Epithelial cell of esophagus (primary cell): ENCODE measurements at places on chromosomes 2 and 18.

DNA sequence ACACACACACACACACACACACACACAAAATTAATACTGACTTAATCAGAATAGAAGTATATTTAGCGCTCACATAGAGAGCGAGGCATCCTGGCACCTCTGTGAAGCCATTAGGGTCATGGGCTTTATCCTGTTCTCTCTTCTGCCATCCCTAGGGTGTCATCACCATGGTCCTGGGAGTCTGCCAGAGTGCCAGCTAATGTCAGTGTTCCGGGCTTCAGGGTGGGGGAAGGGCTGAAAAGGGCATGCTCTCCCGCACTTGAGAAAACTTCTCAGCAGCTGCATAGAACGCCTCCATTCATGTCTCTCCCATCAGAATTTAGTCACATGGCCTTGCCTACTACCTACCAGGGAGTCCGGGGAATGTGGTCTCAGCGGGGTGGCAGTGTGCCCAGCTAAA, 19.7 kb upstream of the DYNC2LI1 start:
- no peak for DNase-seq

DNA sequence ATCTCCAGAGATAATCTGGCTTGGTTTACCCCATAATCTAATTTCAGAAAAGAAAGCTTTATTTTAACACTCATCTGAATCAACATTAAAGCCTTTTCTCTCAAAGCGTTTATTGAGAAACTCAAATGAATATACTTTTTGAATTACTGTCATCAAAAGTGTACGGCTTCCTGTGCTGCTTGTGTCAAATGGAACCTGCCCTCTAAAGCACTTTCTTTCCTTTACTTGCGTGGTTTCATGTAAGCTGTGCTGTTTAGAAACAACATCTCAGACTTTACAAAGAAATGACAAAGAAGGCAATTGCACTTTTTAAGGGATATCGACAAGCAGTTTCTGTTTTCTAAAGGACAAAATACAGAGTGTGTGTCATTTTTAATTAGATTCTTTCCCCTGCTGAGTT, 35.1 kb downstream of the CYBRD1 start:
- no peak for DNase-seq

GRCh38 chr2:210169516-210170195, 1.6 kb downstream of the KANSL1L start:
- peak; percentile 77 for DNase-seq

- peak; percentile 64 for DNase-seq
These were observed 180.9 kb downstream of the PDE1A start for GRCh38 chr2:182245963-182246362.

DNA sequence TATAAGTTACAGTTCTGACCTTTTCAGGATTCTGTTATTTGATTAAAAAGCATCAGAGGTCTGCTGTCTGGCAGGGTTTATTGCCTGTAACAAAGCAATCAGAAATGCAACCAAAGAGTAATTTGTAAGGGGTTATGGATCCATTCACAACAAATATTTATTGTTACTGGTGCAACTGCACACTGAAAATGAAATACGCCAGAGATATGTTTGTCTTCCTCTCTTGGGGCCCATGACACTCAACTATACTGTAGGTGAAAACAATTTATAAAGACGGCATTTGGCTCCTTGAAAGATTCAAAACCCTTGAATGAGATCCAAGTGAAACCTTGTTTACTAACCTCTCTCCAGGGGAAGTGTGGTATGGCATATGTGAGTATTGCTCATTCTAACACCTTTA, 452.2 kb downstream of the MBD2 start:
- no peak for DNase-seq

- peak; percentile 43 for DNase-seq
These were observed 78.0 kb upstream of the TANC1 start for GRCh38 chr2:158890296-158890905.

DNA sequence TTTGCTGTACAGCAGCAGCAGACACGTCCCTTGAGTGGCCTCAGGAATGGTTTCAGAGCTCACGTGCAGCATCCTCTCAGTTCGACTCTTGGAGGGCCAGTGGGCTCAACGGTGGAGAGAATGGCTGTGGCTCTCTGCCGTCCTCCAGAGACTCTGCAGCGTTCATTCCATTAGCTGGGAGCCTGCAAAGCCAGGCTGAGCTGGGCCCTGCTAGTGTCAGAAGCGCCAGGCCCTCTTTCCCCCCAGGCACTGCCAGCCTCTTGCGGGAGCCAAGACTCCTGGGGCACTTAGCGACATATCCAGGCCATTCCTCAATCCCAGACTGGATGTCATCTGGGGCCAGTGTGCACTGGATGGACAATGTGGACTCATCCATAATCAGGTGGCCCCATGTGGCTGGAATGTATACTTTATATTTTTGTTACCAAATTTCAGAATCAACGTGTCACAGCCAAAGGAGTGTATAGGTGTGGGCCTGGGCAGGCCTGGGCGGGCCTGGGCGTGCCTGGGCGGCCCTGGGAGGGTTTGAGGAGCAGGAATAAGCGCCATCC, 125.1 kb upstream of the EPAS1 start:
- peak; percentile 96 for DNase-seq

DNA sequence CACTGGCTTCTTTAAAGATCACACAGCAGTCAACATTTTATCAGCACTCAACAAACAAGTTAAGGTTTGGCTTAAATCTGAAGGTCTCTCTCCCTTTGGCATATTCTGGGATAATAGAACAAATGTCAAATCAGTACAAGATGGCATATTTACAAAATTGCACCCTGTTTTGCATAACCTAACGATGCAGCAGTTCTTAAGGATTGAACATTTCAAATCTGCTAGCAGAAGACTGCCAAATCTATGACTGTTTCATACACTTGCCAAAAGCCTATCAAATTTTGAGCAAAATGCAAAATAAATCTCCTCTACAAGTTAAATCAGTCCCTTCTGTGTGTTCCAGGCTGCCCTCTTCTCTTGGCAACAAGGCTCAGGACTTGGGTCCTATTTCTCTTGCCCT, 73.6 kb downstream of the DPP4 start:
- no peak for DNase-seq

GRCh38 chr2:42558827-42559226, 9.6 kb upstream of the MTA3 start:
- peak; percentile 33 for DNase-seq

- DNase-seq = peak; percentile 80
These were observed at the start of gene ARL4C for GRCh38 chr2:234496835-234497593. ARL4C (minus strand) TSS chr2:234497081; CDS start chr2:234496586, 495 bp downstream.

GRCh38 chr18:73597832-73598615, 549.6 kb downstream of the FBXO15 start:
- peak; percentile 24 for DNase-seq

DNA sequence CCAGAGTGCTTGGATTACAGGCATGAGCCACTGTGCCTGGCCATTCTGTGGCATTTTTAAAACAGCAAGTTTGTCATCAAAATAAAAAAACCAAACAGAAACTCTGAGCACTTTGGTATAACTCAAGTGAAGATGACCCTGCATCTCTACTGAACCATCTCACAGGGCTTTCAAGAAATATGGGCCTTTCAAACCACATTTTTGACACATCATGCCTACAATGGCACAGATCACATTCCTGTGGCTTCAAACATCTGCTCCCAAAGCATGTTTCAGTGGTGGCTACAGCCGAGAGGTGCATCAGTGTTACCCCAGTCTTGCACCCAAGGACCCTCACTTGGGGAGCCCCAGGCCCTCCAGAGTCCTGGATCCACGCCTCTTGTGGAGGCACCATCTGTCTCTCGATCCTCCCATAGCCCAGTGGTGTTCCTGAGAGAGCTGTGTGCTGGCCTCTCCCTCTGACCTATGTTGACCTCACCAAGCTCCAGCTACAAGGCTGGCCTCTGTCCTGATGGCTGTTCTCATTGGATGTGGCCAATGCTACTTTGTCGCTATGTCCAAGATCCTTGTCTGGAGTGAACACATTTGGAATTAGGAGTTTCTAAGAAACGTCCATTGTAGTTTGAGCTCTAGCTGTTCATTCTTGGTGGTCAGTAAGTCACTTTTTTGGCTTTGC, 55.2 kb upstream of the RALBP1 start:
- no peak for DNase-seq

GRCh38 chr2:3450385-3451010, 68.8 kb downstream of the ADI1 start:
- DNase-seq = no peak

DNA sequence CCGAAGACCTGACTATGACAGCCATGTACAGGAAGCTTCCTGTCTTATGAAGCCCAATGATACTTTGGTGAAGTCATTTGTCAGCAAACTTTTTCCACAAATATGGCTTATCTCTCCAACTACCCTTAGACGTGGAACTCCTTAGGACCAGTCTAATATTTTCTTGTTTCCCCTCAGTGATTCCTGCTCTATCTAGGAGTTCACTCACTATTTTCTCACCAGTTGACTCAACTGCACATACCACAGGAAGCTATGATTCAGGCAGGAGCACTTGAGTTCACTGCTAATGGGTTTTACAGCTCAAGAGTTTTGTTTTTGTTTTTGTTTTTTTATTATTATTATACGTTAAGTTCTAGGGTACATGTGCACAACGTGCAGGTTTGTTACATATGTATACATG, 109.3 kb downstream of the ANTXR1 start:
- DNase-seq = peak; percentile 76

DNA sequence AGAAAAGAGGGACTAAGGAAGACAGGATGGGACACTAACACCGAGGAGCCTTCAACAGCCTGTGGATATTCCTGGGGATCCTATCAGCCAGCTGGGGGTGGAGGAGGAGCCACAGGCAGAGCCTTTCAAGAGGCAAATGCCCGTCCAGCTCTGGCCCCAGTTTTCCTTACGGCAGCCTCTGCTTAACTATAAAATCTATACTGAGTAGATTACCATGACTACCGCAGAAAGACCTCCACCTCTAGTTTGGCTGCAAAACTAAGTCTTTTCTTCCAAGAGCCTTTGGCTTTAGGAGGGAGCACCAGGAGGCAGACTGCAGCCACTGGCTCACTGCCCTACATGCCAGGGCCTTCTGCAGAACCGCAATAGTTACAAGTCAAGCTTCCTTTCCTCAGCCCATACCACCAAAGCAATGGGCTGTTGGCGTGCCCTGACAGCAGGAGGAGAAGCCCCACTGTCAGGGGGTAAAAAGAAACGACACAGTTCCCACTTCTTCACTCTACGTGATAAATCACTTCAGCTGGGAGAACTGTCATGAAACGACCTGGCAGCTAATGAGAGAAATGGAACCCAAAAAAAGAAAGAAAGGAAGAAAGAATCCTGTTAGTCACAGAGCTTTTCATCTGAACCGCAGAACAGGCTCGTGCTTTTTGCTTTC, 25.1 kb upstream of the CREB1 start:
- DNase-seq = peak; percentile 34

DNA sequence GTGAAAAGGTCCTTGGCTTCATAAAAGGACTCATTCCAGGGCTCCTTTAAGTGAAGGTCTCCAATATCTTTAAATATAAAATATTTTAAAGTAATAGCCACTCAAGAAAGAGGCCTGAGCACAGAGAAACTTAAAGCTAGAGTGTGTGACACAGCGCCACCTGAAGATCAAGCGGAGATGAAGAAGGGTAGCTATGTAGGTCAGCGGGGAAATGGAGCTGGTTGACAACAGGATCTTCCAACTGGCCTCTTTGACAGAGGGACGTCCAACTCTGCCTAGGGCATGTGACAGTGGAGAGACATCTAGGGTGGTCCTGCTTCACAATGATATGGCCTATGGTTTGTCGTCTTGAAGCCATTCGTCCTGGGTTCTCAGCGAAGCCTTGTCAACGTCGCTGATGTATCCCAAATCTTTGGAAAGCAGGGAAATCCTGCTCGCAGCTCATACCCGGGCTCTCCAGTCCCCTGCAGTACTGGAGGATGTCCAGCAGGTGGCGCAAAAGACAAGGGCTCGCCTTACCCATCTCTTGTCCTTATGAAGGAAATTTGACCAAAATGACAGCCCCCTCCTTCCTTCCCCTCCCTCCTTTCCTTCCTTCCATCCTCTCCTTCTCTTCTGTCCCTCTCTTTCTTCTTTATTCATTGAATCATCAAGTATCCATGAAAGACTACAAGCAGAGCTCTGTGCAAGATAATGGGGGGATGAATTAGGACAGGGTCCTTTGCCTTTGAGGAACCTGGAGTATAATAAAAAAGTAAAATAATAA, 59.6 kb downstream of the LONRF2 start:
- DNase-seq = peak; percentile 51

- peak; percentile 62 for DNase-seq
These were observed 506 bp downstream of the BMPR2 start for GRCh38 chr2:202376460-202377206.

DNA sequence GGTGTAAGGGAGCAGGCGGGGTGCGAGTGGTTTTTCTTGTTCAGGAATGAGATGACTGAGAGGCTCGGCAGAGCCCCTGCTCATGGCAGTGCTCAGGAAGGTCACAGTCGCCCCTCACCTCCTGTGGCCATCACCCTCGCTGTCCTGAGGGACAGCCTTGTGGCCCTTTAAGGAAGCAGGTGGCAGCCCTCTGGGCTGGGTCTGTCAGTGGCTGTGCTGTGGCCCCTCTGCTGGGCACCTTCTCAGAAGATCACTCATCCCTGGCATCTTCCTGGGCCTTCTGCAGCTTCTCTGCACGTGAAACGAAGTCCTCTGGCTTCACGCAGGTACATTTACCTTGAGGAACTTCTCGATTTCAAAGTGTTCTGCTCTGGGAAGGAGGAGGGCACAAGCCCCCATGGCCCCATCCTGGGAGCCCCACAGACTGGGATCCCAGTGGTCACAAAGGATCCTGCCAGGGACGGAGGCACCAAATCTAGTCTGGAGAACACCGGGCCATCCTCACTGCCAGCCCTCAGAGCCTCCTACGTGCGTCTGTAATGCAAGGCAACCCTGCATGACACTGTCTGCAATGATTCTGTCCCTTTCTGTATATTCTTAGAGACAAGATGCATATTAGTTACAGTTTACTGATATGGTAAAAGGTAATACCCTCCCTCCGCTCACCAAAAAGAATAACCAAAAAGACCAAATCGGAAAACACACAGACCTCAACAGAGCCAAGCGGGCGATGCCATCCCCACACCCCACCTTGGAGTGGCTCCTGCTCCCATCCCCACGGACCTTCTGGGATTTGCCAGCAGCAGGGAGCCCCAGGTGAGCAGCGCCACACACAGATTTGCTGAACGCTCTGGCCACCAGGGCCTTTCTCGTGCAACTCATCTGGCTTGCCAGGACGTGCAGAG, 25.9 kb upstream of the FAHD2A start:
- DNase-seq = no peak

DNA sequence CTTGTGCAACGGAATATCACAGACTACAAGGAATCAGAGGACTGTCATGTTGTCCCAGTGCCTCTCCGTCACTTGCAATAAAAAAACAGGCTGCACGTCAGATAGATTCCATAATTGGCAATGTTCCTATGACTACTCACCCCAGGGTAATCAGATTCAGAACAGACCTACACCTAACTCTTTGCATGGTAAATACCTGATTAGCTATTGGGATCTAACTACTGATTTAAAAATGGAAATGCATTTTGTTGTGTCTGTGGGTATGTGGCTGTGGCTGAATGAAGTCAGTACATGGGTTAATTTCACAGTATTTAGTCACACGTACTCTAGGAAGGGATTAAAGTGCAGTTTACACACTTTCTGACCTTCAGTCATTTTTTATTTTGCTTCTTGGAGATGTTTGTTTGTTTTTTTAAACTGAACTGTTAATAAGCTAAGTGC, 91.7 kb downstream of the SCN3A start:
- no peak for DNase-seq

GRCh38 chr18:51012441-51012840, 17.6 kb upstream of the SMAD4 start:
- DNase-seq = no peak

GRCh38 chr2:30038419-30038818, 108.4 kb upstream of the YPEL5 start:
- peak; percentile 53 for DNase-seq

- DNase-seq = peak; percentile 50
These were observed 631.5 kb downstream of the NYAP2 start for GRCh38 chr2:226030788-226031646.

GRCh38 chr2:188725746-188726360, 248.3 kb upstream of the COL3A1 start:
- DNase-seq = peak; percentile 34

GRCh38 chr2:128425216-128425615, 106.5 kb upstream of the HS6ST1 start:
- DNase-seq = no peak
